ENCODE measurements at places on chromosomes 4 and X.
A peak's percentile ranks its signal among the peaks of the same experiment; 100 is the strongest.

DNA sequence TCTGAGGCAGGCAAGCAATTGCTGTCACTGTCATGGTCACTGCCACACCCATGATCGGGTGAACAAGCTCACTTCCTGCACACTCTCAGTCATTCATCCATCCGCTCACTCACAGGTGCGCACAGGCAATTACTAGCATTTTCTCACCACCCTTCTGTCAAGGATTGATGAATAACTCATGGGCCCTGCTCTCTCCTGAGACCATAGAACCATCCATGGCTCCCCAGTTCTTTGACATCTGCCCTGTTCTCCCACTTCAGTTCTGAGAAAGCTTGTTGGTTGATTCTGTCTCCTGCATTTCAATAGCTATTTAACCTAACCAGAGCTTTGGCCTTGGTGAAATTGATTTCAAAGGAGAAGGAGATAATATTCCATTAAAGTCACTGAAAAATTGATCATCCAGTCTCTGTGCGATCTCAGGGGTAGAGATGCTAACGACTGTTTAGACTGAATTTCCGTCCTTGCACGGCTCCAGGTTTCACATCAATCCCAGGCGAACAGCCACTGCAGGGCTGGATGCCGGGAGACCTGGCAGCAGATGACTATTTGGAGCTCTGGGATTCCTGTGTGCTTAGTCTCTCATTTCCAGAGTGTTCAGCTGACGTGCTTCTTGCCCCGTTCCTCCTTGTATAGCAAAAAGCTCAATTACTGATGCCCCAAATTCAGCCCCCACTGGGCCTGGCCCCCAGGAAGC is 36.9 kb upstream of the ADRA2C start:
- H3K27me3 ChIP-seq, result peaks cover 19% of the 10 kb centered on the region
- no peak overlapping the region for H3K4me3 ChIP-seq
- DNase-seq, result no peak
- no peaks in the 10 kb centered on the region for H3K36me3 ChIP-seq
- no peaks in the 10 kb centered on the region for H3K4me1 ChIP-seq

DNA sequence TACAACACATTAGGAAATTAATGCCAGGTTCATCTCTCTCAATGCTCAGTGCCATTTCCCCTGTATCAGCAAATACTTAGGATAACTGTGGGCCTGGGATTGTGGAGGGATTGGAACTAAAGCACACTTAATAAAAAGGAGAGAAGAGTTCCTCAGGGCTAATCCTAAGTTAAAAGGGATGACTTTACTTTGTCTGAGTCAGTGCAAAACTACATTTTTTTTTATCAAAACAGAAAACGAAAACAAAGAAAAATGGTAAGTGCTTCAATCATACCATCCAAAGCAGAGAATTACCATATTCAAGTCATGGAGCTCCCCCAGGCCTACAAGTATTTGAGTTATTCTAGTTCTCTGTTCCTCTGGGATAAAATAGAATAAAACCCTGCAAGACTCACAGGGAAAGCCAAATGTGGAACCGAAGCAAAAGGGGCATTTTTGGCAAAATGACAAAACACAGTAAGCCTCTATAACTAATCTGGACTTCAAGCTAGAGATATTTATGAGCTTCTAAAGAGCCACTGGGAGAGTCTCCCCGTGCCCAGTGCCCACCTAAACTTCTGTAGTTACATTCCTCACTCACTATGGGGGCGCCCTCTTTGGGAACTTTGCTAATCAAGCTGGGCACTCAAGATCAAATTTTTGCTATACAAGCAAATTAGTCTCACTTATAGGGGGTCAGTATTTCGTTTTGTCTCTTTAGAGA is 53.4 kb downstream of the PALLD start:
- no peak overlapping the region for H3K4me3 ChIP-seq
- H3K4me1 ChIP-seq, result no peaks in the 10 kb centered on the region
- DNase-seq, result no peak

DNA sequence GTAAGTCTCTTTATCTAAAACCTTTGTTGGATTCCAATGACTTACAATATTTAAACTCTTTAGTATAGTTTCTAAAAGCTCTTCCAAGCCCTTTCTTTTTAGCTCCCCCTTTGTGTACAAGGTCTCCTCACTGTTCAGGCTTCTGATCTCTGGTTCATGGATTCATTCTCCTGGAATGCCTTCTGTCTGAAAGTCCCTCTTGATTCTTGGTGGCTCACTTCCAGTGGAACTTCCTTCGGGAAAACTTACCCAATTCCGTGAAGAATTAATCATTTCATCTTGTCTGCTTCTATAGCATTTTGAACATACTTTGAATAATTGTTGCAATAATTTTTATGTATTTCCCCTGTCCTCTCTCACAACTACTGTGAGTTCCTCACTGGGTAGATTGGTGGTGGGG is 3.6 kb downstream of the ARHGAP24 start:
- H3K4me3 ChIP-seq, result no peak overlapping the region
- H3K27ac ChIP-seq, result no peak overlapping the region
- no peaks in the 10 kb centered on the region for H3K27me3 ChIP-seq
- DNase-seq, result no peak
- H3K4me1 ChIP-seq, result peaks cover 3% of the 10 kb centered on the region

GRCh38 chrX:40166582-40166981 is 68.8 kb upstream of the BCOR start:
- H3K4me3 ChIP-seq, result no peak overlapping the region
- no peak overlapping the region for H3K27ac ChIP-seq
- DNase-seq, result no peak

DNA sequence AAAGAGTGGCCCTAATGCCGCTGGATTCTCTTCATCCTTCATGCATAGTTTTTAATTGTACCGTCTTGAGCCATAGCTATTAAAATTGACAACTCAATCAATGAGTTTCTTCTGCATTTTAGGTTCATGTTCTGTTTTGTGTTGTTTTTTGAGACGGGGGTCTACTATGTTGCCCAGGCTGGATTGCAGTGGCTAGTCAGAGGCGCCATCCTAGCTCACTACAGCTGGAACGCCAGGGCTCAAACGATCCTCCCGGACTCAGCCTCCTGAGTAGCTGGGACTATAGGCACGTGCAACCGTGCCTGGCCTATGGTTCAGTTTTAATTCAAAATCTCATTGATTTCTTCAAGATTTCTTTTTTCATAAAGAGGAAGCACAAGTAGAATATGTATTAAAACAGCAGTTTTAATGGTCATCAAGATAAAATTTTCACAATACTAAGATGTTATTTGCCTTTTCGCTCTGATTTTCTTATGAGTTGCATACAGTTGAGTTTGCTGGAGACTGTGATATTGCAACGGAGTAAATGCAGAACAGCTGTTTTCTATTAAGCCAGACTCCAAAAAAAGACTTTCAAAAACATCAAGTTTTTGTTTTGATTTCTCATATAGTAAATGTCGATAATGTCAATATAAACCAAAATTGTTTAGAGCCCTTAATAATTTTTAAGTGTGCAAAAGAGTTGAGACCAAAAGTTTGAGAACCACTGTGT is 1.1 kb upstream of the STX18 start:
- no peaks in the 10 kb centered on the region for H3K27me3 ChIP-seq
- H3K36me3 ChIP-seq, result peaks cover 4% of the 10 kb centered on the region
- no peak overlapping the region for H3K27ac ChIP-seq
- peak overlapping the region; percentile 91 for H3K4me3 ChIP-seq
- no peak for DNase-seq

GRCh38 chrX:110532581-110532931 is 173.9 kb downstream of the RTL9 start:
- DNase-seq, result no peak
- H3K4me1 ChIP-seq, result no peaks in the 10 kb centered on the region
- H3K27me3 ChIP-seq, result no peaks in the 10 kb centered on the region
- H3K27ac ChIP-seq, result no peak overlapping the region
- H3K4me3 ChIP-seq, result no peak overlapping the region

DNA sequence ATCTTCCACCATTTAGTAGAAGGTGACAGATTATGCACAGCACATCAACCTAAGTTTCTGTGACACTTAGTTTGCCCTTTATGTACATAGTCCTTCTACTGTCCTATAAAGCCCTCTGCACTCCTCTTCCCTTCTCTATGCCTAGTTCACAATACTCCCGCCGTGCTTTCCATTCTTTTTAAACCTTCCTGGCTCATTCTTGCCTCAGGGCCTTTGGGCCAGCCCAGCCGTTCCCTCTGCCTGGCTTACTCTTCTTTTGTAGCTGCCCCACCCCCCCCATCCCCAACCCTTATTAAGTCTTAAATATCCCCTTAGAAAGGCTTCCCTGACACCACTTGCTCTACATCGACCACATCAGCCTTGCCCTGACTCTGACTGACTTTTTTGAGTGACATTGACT is 33.0 kb downstream of the SGMS2 start:
- H3K27me3 ChIP-seq, result peaks cover 1% of the 10 kb centered on the region
- no peaks in the 10 kb centered on the region for H3K4me1 ChIP-seq
- H3K36me3 ChIP-seq, result no peaks in the 10 kb centered on the region
- no peak overlapping the region for H3K4me3 ChIP-seq
- no peak for DNase-seq

DNA sequence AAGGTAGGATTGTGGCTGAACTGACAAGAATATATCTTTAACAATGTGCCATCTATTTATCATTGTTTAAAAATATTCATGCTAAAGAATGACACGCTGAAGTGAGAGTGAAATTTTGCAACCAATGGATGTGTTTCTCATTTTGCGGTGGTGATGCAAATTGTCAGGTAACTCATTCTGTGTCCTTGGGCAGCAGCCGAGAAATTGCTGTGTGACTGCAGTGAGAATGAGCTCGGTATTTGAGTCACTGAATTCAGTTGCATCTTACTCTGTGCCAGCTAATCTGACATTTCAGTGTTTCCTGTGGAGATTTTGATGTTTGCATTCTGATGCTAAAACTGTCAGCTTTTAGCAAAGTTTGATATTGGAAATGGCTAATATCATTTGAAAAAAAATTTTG is 28.1 kb downstream of the MCUB start:
- no peaks in the 10 kb centered on the region for H3K27me3 ChIP-seq
- no peaks in the 10 kb centered on the region for H3K36me3 ChIP-seq
- H3K27ac ChIP-seq, result no peak overlapping the region
- DNase-seq, result no peak
- no peaks in the 10 kb centered on the region for H3K4me1 ChIP-seq

DNA sequence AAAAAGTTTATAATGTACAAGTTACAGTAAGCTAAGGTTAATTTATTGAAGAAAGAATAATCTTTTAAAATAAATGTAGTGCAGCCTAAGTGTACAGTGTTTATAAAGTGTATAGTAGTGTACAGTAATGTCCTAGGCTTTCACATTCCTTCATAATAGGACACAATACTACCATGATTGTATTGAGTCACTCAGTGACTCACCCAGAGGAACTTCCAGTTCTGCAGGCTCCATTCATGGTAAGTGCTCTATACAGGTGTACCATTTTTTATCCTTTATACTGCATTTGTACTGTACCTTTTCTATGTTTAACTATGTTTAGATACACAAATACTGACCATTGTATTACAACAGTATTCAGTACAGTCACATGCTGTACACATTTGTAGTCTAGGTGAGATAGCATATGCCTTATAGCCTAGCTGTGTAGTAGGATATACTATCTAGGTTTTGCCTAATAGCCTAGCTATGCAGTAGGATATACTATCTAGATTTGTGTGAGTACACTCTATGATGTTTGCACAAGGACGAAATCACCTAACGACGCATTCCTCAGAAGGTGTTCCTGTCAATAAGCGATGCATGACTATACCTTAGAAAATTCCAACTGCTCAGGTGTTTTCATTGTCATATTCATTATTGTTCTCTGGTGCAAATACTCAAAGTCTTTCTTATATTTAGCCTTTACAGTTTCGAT is 5.5 kb upstream of the TMEM255A start:
- peaks cover 3% of the 10 kb centered on the region for H3K27me3 ChIP-seq
- H3K4me3 ChIP-seq, result no peak overlapping the region
- H3K4me1 ChIP-seq, result no peaks in the 10 kb centered on the region
- H3K36me3 ChIP-seq, result no peaks in the 10 kb centered on the region
- no peak for DNase-seq
